ENCODE measurements at places on chromosomes 11 and 22. TPM values are rescaled to one million over a fixed set of nuclear protein-coding genes. Genes with fewer than 3 reads are reported as not detected.

Gene MS4A15
- not detected for total RNA-seq

Gene CRY2
- total RNA-seq = 4.8 TPM

Gene PPP1R14B
- total RNA-seq = 208 TPM

Gene TRIOBP
- total RNA-seq = 38.9 TPM

Gene GPHA2
- not detected for total RNA-seq

Gene FAM227A
- total RNA-seq = 0.66 TPM

Gene C11orf87
- total RNA-seq = 0.02 TPM

Gene ANO1
- total RNA-seq = 2.6 TPM

Gene PAMR1
- total RNA-seq = 0.02 TPM

Gene SYT13
- total RNA-seq = 5.4 TPM

Gene B3GAT1
- total RNA-seq = 0.04 TPM

Gene CNTN5
- total RNA-seq = not detected

Gene BIK
- total RNA-seq = 1.7 TPM

Gene KCNK7
- 0.51 TPM for total RNA-seq

Gene HEPHL1
- not detected for total RNA-seq
